Pulmonary artery endothelial cell (primary cell): ENCODE measurements at places on chromosomes 2 and 18.

- no peak for DNase-seq
These were observed 274.4 kb upstream of the RAB6C start for GRCh38 chr2:129705085-129705484.

DNA sequence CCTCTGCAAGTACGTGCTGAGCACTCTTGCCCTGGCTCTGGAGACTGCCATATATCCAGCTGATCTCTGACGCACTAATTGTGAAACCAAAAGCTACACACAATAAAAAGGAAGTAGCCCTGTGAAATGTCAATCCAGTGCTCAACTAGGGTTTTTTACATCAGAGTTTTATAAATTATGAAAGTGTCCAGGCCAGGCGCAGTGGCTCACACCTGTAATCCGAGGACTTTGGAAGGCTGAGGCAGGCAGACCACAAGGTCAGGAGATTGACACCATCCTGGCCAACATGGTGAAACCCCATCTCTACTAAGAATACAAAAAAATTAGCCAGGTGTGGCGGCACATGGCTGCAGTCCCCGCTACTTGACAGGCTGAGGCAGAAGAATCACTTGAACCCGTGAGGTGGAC lies 24.5 kb upstream of the PEX13 start:
- no peak for DNase-seq

GRCh38 chr2:26455670-26456439 lies 22.1 kb downstream of the OTOF start:
- DNase-seq, result no peak

DNA sequence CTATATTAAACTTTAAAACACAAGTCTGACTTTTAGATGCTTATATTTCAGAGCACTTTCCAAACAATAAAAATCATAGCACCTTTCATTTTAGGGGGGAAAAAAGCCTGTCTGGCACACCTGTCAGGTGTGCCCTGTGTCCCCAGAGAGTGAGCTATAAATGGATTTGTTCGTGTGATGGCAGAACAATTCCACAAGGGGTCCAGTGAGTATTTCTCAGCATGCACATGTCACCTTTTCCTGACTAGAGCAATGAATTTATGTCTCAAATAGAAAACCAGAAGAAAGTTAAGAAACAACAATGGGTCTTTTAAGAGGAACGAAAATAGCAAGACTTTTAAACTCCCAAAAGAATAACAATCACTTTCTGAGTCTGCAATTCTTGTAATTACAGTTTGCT lies 55.9 kb downstream of the ACVR1C start:
- no peak for DNase-seq
